ENCODE measurements at places on chromosomes 4 and X.

DNA sequence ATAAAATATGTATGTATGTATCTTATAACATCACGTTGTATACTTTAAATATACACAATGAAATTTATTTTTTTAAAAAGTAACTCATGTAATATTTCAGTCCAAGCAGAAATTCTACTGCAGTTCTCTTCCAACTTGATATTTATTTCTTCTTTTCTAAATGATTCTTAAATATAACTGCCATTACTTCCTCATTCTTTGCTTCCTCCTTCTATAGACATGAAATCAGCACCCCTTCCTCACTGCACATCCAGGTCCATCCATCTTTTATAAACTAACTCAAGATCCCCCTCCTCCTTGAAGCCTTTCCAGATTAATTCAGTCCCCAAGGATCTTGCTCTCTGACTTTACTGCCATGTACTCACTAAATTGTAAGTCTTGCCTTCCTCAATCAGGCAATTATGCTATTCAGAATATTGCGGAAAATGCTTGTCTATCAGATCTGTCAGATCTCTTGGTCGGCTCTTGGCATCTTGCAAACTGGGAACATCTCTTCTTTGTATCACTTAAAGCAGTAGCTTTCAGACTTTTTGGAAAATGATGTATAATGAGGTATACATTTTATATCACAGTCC is 3.7 kb downstream of the GPRIN3 start:
- DNase-seq = no peak

GRCh38 chr4:182093935-182094334 is 149.3 kb upstream of the TENM3 start:
- DNase-seq = no peak

GRCh38 chrX:150182161-150182560 is 181.0 kb upstream of the MAMLD1 start:
- DNase-seq = no peak

GRCh38 chr4:16218950-16219349 is 7.3 kb downstream of the TAPT1 start:
- DNase-seq = no peak

All from HL-60 (cell line).